M059J (cell line): ENCODE measurements at places on chromosomes 4 and X. TPM values are rescaled to one million over a fixed set of nuclear protein-coding genes. Genes with fewer than 3 reads are reported as not detected.

- DNase-seq = no peak
These were observed 10.3 kb upstream of the SEL1L3 start for GRCh38 chr4:25872851-25873631.

DNA sequence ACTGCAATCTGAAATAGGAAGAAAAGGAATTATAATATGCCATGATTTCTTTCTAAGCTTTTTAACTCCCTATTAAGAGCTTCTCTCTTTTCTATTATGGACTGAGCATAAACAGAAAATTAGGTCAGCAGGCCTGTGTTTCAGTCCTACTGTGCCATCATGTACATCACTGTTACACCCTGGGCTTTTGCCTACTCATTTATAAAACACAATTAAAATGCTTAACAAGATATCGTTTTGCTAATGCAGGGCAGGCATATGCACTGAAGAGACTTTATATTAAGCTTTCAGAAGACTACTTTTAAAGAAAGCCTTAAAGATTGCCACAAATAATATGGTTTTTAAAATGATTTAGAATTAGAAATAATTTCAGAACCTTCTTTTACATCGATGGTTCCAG lies 828 bp upstream of the BBS12 start:
- DNase-seq = no peak

GRCh38 chrX:130975947-130976346 lies 72.9 kb upstream of the ENOX2 start:
- peak; percentile 61 for DNase-seq

DNA sequence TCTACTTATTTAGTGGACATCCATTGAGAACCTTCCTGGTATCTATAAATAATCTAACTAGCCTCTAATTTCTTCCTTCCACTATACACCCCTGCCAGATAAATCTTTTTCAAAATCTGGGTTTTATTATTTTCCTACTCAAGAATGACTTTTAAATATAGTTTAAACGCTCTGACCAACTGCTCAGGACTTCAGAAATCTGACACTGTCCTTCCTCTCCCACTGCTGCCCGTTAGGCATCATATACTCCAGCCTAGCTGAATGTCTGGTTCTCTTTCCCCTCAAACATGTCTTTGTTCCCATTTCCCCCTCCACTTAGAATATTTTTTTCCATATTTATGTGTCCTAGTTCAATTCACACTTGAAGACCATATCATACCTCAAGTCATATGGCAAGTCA lies 35.2 kb upstream of the CBLL2 start:
- DNase-seq = no peak

The MUC7 gene
- 0.25 TPM in 1 of 2 replicates, not detected in the other for total RNA-seq

The ADH6 gene
- not detected in 2 replicates for total RNA-seq

DNA sequence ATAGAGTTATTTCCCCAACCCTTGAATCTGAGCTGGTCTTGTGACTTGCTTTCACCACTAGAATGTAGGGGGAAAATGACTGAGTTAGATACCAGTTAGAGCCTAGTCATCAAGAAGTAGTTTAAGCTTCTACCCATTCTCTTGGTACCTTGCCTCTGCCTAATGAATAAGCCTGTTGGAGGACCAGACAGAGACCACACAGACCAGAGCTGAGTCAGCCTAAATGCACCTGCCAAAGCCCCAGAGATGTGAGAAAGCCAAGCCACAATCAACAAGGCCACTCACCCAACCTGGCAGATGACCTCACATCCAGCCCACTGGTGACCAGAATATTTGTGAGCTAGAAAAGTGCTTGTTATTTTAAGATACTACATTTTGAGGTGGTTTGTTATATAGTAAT lies 85.2 kb upstream of the DCLK2 start:
- DNase-seq = peak; percentile 54

GRCh38 chr4:181418496-181418895 lies 824.7 kb upstream of the TENM3 start:
- DNase-seq = no peak

DNA sequence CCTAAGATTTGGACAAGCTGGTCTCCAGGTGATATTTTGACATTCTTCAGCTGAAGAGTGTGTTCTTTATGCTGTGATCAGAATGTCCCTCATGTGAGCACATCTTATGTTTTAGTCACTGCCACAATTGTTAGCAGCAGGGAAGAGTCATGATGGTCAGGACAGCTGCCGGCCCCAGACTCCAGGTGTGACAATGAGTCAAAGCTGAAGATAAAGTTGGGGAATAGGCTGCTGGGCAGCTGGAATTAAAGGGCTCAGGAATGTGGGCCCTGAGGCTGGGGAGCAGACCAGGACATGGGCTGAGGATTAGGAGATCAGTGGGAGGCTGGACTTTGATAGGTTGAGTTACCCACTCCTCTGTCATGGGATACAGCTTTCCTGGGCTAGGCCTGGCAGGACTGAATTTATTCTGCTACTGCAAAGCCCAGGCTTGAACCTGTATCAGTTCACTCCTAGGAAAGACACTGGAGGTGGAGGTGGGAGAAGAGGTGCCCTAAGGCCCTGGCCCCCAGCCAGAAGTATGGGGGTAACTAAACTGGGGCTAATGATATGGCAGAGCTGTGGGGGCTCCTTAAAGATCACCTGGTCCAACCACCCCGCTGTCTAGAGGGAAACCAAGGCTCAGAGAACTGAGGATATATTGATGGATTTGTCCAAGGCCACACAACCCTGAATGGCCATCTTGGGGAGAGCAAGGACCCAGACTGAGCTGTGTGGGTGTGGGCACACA lies 119.5 kb downstream of the PJA1 start:
- DNase-seq = no peak

DNA sequence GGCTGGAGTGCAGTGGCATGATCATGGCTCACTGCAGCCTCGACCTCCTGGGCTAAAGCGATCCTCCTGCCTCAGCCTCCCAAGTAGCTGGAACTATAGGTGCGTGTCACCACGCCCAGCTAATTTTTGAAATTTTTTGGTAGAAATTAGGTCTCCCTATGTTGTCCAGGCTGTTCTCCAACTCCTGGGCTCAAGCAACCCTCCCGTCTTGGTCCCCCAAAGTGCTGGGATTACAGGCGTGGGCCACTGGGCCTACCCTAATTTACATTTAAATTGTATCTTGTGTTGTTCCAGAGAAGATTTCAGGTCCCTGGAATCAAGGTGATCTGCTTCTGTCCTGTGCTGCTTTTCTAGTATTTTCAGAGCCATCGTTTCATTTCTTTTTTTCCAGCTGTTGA lies 1.2 kb upstream of the LRPAP1 start:
- DNase-seq = no peak

DNA sequence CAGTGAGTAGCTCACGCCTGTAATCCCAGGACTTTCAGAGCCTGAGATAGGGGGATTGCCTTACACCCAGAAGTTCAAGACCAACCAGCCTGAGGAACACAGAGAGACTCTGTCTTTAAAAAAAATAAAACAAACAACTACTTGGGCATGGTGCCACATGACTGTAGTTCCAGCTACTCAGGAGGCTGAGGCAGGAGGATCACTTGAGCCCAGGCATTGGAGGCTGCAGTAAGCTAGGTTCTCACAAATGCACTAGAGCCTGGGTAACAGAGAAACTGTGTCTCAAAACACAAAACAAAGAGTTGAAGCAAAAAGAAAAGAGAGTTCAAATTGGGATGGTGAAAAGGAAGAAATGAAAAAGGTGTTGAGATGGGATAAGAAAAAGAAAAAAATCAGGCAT lies 10.8 kb downstream of the CAMK2D start:
- no peak for DNase-seq

The UGT2B15 gene
- not detected in 2 replicates for total RNA-seq

The TMEM271 gene
- not detected in 2 replicates for total RNA-seq

DNA sequence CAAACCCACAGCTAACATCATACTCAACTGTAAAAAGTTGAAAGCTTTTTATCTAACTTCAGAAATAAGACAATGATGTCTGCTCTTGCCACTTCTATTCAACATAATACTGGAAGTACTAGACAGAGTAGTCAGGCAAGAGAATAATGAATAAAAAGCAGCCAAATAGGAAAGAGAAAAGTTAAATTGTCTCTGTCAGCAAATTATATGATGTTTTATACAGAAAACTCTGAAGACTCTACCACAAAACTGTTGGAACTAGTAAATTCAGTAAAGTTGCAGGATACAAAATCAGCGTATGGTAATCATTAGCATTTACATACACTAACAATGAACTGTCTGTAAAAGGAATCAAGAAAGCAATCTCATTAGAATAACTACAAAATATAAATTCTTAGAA lies 752.9 kb upstream of the CT83 start:
- DNase-seq = no peak

- DNase-seq = no peak
These were observed 130.5 kb downstream of the ANK2 start for GRCh38 chr4:113179996-113180395.

- DNase-seq = no peak
These were observed 7.6 kb upstream of the SRD5A3 start for GRCh38 chr4:55338486-55338885.

The BEND2 gene
- total RNA-seq = not detected in 2 replicates

DNA sequence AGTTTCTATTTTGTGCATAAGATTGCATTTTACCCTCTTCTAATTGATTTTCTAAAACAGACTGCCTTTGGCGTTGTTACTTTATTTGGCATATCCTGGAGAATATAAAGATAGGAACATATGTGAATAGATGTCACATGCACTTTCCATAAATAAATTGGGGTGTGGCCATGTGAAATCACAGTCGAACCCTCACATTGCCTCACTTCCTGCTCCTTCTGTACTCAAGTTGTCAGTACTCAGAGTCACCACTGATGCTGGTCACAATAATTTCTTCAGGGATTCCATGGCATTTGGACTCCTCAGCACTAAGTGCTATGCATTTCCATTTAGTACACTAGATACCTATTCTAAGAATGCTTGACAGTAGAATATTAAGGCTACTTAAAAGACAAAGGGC lies 1.4 kb upstream of the EMCN start:
- DNase-seq = no peak

The EXOC1L gene
- total RNA-seq = not detected in 2 replicates

DNA sequence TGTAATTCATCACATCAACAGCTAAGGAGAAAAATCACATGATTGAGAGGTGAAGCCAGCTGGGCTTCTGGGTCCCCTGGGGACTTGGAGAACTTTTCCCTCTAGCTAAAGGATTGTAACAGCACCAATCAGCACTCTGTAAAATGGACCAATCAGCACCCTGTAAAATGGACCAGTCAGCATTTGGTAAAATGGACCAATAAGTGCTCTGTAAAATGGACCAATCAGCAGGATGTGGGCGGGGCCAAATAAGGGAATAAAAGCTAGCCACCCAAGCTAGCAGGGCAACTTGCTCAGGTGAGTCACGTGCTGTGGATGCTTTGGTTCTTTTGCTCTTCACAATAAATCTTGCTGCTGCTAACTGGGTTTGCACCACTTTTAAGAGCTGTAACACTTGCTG lies 1248.3 kb downstream of the PCDH18 start:
- DNase-seq = no peak

- no peak for DNase-seq
These were observed 629.2 kb downstream of the KLHL13 start for GRCh38 chrX:117487421-117487820.

The ZCCHC4 gene
- total RNA-seq = 10.3 and 15.9 TPM in 2 replicates

- no peak for DNase-seq
These were observed 248.5 kb upstream of the PSAPL1 start for GRCh38 chr4:7683126-7683703.

- DNase-seq = peak; percentile 37
These were observed 13.0 kb upstream of the SOWAHD start for GRCh38 chrX:119745283-119745848.

- DNase-seq = no peak
These were observed 315.1 kb upstream of the ADGRL3 start for GRCh38 chr4:60885011-60885410.

The CXCL10 gene
- 1.1 and 5.4 TPM in 2 replicates for total RNA-seq

GRCh38 chr4:153072661-153073060 lies 131.6 kb upstream of the TRIM2 start:
- DNase-seq = no peak

DNA sequence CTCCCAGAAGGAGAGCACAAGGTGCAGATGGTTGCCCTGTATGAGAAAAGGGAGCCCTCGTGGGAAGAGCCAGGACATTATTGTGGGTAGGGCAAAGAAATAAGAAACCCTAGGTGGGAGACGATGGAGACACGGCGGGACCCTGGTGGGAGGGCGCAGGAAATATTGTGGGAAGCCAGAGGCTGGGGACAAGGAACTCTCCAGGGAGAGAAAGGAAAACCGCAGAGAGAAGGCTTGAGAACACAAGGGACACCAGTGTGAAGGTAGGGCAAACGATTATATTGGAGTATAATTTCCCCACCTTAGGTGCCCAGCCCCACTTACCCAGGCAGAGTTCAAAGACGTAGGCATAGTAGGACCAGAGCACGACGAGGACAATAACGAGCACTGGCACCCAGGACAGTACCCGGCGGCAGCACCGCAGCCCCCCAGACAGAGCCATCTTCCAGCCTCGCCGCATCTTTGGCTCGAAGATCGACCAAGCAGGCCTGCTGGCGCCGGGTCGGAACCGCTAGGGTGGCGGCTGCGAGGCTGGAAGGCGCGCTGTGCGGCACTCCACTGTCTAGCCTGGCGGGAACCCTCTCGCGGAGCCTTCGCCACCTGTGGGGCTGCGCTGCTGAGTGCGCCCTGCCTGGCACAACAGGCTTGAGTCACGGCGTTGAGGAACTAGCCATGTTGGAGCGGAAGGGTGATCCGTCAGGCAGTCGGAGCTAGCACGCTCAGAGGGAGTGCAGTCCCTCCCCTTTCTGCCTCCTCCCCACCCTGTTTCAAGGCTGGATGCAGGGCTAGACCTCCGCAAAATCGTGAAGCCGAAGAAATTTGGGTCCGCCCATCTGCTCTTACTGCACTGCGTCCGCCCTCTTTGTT lies at the start of gene ZDHHC15:
Gene ZDHHC15, minus strand, starts transcription at position 473 of the 867 bp plus-strand sequence. Its CDS starts 13 bp downstream, at position 460.
- peak; percentile 4 for DNase-seq

- DNase-seq = peak; percentile 45
These were observed 58.9 kb downstream of the PPM1K start for GRCh38 chr4:88225232-88226105.
